T1000 (cell line): ENCODE measurements at places on chromosomes 12 and 14.

- no peak for DNase-seq
Measured at GRCh38 chr14:89344920-89345254, 72.1 kb downstream of the FOXN3 start.

GRCh38 chr14:21626491-21627230 lies 8.1 kb downstream of the OR10G2 start:
- no peak for DNase-seq

DNA sequence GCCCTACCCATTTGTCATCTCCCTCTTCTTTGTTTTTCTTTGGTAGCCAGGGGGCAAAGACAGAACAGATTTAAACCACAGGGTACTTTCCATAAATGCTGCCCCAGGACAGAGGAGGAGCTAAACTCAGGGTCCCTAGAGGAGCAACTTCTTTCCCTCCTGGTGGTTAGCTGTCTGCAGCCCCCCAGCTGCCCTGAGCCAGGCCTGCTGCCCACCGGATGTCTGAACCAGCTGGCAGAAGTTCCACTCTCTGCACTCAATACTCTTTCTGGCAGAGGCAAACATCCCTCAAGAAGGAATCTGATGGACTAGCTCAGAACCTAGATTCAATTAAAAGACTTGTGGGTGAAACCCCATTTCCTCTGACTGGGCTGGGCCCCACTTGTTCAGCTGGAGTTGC lies 10.7 kb downstream of the VDR start:
- DNase-seq: no peak

- no peak for DNase-seq
Measured at GRCh38 chr12:25591144-25591543, 38.1 kb upstream of the LMNTD1 start.

DNA sequence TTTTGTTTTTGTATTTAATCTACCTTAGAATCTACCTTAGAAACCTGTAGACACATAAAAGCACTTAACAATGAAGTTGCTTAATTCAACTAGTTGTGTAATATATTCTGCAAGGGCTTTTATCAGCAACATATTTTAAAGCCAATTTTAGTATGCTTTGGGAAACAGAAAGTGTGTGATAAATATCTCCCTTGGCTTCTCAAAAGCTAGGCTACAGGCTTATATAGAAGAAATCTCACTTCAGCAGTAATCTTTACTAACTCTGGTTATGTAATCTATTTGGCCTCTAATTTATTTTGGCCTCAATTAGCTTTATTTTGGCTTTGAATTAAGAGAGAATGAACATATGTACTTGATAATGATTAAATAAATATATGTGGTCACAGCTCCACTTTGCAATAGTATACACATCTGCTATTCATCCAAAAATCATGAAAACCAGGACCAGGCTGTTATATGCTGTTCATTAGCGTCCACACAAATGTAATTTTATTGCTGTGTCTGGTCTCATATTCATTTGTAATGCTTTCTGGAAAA lies 37.2 kb downstream of the LRP6 start:
- DNase-seq: no peak

- DNase-seq: no peak
Measured at GRCh38 chr12:11703378-11703777, 53.9 kb downstream of the ETV6 start.

DNA sequence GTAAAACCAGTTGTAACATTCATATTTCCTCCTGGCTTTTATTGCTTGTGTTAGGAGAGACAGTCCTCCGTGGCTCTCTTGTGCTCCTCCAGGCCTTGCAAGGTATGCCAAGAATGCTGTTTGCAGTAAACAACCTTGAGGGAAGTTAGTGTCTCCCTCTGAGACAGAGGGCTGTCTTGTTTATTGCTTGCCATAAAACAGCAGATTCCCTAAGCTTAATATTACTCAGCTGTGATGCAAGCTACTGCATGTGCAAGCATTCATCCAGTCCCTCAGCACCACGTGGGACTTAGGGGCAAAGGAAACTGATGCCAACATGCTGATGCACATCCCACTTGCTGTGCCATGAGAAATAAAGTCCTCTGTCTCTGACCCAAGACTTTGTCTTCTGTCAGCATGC lies 6.6 kb downstream of the POMT2 start:
- DNase-seq: peak; percentile 69

DNA sequence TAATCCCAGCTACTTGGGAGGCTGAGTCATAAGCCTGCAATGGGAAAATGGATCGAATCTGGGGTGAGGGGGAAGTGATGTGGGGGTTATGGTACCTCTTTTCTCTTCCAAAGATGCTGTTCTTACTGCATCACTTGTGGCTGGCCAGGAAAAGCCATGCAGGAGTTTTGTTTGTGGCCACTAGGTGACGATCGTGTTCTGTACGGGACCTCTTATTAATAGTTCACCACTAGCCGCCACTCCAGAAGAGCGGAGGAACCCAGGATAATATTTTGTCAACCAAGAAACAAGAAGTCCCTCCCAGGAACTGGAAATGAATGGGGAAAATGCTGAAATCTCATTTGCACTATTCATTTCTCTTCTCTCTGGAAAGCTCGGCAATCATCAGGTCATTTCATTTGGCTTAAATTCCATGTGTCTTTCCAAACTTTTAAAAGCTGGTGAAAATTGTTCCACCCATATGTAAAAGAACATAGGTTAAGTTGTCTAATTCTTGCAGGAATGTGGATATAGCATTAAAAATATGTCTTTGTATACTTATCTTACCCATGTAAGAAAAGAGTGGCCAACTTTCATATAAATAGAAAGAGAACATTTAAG lies 8.9 kb downstream of the GPR65 start:
- no peak for DNase-seq

DNA sequence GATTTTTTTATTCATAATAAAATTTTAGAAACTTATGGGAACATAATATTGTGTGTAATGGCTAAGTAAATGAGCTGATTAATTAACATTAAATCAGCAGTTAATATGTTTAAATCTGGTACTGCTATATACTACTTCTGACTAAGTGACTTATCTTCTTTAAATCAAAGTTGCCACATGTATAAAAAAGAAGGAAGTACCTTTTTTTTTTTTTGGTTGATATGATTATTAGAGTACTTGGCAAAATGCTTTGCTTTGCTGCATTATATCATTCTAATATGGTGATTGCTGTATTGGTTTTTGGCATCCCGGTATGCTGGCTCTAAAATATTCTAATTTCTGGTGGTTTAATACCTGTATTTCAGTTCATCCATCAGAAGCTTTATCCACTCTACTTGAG lies 319.1 kb upstream of the RGS6 start:
- DNase-seq: no peak

DNA sequence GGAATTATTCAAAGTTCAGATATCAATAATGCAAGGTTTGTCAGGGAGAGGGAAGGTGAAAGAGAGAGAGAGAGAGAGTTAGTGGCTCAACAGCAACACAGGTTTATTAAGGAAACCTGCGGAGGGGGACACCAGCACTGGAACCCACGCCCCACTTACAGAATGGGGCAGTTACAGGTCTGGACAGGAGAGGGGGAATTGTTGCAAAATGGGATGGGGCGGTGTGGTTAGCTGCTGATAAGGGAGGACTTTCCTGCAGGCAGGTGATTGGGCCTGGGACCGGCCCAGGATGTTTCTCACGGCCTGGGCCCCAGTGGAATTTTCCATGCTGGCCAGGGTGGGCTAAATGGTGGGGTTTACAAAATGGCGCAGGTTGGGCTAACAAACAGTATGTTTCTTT lies 278.2 kb upstream of the SLC16A7 start:
- no peak for DNase-seq

DNA sequence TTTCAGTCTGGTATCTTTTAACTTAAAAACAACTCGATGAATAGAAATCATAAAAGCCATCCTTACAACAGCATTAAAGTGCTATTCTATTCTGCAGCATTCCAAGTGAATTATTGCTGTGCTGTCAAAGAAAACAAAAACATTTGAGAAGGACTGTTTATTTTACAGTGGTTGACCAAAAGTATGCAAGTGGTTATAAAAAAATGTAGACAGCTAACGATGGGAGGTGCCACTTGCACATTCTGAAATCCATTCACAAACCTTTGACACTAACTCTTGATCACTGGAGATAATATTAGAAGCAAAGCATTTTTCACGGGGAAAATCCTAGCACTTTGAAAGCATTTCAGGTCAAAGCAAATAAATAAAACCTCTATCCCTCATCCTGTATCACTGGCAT lies 55.6 kb downstream of the HMGA2 start:
- peak; percentile 99 for DNase-seq

DNA sequence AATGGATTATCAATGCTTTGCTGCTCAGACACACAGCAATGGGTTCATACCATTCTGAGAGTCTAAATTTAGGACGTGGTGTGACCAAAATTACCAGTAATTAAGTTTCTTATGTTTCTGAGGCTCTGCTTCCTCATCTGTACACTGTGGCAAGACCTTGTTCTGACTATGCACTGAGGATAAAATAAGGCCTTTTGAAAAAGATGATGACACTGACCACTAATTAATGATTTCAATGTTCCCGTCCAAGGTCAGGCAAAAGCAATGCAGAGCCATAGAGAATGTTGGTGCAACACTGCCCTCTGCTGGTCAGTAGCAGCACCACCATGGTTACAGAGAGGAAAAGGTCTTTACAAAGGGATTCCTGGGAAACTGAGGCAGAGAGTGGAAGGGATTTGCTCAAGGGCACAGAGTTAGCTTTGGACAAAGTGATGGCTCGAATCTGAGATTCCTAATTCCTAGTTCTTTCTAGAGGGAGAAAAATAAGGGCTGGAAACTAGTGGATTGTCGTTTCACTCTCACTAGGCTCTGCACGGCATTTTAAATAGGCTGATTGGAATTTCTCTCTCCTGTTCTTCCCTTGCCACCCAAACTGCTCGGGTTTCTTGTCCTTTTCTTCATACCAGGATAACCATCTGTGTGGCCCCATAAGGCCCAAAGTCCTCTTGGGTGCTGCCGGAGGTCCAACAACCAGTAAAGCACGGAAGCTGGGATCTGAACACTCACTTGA lies 22.3 kb upstream of the P2RX7 start:
- no peak for DNase-seq

- no peak for DNase-seq
Measured at GRCh38 chr12:42336286-42336685, 10.3 kb downstream of the PPHLN1 start.

DNA sequence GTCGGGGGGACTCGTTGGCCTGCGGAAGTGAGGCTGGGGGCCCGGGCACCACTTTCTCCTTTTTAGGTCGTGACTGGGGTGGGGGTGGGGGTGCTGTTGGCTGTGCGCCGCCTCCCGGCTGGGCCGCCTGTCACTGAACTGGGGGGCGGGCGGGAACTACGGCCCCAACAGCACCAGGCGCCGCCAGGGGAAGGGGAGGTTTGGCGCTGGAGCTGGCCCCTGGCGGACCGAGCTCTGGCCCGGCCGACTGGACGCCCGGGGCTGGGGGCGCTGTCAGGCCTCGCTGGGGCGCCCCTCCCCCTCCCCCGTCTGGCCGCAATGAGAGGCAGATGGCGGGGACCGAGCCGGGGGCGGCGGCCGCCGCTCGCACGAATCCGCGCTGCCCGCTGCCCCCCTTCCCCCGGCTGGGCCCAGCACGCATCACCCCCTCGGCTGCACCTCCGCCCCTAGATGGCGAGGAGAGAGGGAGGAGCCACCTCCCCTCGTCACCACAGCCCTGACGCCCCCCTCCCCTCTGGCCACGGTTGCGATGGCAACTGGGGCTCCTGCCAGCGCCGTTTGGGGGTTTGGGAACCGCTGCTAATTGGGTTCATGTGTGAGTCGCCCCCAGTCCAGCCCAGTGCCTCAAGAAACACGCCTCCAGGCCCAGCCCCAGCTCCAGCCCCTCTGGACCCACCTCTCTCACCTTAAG lies 723 bp downstream of the NFATC4 start:
- peak; percentile 34 for DNase-seq

GRCh38 chr14:103031956-103032355 lies 25.4 kb downstream of the CDC42BPB start:
- no peak for DNase-seq

- no peak for DNase-seq
Measured at GRCh38 chr12:118467641-118468305, 91.4 kb downstream of the SUDS3 start.

GRCh38 chr14:38254571-38255407 lies 1.1 kb downstream of the CLEC14A start:
- no peak for DNase-seq

- no peak for DNase-seq
Measured at GRCh38 chr12:100061814-100062213, 77.1 kb upstream of the ANKS1B start.

DNA sequence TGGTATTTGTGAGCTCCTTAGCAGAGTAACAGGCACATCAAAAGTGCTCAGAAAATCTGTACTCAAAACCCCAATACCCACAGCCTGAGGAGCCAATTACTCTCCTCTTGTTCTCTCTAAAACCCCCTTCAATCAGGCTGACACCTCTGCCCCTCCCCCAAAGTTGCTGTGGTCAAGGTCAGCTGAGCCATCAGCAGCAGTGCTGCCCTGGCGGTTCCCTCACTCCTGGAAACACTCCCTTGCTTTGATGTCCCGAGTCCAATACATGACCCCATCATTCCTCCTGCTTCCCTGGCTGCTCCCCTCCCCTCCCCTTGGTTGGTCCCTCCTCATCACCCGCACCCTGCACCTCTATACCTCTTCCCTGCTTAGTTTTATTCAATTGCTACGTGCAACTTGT lies 57.2 kb upstream of the C14orf132 start:
- no peak for DNase-seq

DNA sequence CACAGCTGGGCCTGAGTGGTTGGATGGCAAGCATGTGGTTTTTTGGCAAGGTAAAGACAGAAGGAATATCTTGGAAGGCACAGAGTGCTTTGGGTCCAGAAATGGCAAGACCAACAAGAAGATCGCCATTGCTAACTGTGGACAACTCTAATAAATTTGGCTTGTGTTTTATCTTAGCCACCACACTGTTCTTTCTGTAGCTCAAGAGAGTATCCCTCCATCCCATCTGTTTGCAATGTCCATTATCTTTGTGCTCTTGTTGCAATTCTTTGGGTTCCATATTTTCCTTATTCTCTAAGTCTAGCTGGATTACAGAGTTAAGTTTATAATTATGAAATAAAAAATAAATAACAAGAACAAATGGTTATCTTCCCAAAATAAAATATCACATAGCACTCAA lies 6.7 kb upstream of the DAAM1 start:
- no peak for DNase-seq

DNA sequence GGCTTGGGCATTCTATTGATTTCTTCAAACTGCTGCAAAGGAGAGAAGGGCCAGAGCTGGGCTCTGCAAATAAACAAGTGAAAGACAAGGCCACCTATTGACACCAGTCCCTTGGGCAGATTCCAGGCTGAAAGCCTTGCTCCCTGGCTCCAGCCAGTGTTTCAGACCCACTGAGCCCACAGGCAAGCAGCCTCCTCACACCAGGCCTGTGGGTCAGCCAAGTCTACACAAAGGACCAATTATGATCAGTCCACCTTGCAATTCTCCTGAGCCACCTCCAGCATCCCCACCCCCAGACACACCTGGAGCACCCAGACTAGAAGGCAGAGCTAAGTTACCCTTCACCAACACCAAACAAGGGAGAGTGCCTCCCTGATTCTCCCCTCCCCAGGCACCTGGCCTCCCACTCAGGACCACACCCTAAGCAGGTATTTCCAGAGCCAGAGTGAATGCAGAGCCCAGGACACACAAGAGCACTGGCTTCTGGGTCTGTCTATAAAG lies 13.8 kb downstream of the ACTN1 start:
- DNase-seq: no peak

GRCh38 chr14:102491366-102491765 lies 18.2 kb downstream of the ANKRD9 start:
- no peak for DNase-seq

GRCh38 chr12:52015532-52016041 lies 8.8 kb downstream of the TAMALIN start:
- no peak for DNase-seq

GRCh38 chr12:6116471-6117021 lies 7.9 kb downstream of the VWF start:
- no peak for DNase-seq

- no peak for DNase-seq
Measured at GRCh38 chr12:127240249-127240929, 1026.6 kb upstream of the TMEM132C start.
